ENCODE measurements at places on chromosomes 5 and 9. TPM values are rescaled to one million over a fixed set of nuclear protein-coding genes. Genes with fewer than 3 reads are reported as not detected.

GRCh38 chr5:4924577-4924976, 215.6 kb upstream of the ADAMTS16 start:
- no peak for ATAC-seq

DNA sequence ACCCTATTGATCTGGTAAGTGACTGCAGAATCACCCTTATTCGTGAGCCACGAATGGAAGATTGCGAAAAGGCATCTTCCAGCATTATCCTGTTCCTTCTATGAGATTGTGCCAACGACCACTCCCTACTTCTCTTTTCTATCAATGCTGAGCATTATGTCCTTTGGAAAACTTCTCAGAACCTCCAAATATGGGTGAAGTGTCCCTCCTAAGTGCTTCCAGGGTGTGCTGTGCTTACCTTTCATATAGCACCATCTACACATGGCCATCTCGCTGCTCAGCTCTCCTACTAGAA, 14.7 kb upstream of the LCP2 start:
- ATAC-seq, result no peak

DNA sequence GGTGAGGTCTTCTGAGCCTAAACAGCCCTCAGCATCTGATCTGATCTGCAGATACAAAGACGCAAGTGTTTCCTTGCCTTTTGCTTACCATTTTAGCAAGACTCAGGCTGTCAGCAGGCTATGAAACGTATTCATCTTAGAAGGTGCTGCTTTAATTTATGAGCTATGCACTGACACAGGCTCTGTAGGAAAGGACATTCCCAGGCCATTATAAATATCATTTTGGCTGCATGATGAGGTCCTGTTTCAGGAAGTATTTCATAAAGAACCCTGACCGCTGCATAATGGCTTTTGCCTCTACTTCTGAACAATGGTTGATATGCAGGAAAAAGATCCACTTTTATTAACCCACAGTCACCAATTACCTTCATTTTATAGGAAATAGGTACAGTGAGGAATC, 98.4 kb upstream of the CAST start:
- ATAC-seq, result no peak

- no peak for ATAC-seq
Measured at GRCh38 chr9:132487351-132487791, 77.4 kb downstream of the CFAP77 start.

The ABLIM3 gene
- total RNA-seq, result 22.4 TPM

The IGFBPL1 gene
- total RNA-seq, result not detected

GRCh38 chr5:79567926-79568549, 44.2 kb upstream of the TENT2 start:
- no peak for ATAC-seq

DNA sequence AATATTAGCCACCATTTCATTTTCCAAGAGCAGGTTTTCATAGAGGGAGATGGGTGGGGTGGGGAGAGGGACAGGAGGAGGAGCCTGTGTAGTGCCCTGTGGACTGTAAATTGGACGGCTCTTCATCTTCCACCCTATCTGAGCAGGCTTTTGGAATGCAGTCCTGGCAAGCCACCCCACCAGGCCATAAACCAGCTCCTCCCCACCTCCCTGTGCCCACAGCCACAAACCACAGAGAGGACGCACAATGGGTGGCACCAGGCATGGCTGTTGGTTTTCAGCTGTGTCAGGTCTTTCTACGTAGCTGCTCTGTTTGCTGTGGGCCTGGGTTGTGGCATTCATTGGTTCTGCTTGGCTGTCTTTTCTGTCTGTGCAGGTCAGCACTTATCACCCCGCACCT, 58.0 kb downstream of the PLAC8L1 start:
- no peak for ATAC-seq

GRCh38 chr9:114968671-114969070, 38.3 kb upstream of the TNFSF8 start:
- peak; percentile 29 for ATAC-seq

GRCh38 chr9:113178087-113178486, 27.3 kb downstream of the SLC31A2 start:
- no peak for ATAC-seq

The HAVCR2 gene
- 0.88 TPM for total RNA-seq

- ATAC-seq, result peak; percentile 71
Measured at GRCh38 chr5:35247648-35248034, 17.4 kb upstream of the PRLR start.

DNA sequence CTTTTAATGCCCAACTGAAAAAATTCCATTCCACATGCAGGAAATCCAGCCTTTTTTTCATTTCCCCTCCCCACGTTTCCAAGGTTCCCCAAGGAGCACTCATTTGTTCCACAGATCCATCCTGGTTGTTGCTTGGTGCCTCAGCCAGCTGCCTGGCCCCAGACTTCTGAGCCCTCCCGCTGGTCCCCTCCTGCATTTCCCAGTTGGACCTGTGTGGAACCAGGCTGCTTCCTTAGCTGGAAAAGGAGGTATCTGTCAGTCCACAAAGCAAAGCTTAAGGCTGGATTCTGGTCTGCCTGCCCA, 44.8 kb downstream of the ANGPTL2 start:
- ATAC-seq, result no peak

The BRD3 gene
- 13.2 TPM for total RNA-seq

DNA sequence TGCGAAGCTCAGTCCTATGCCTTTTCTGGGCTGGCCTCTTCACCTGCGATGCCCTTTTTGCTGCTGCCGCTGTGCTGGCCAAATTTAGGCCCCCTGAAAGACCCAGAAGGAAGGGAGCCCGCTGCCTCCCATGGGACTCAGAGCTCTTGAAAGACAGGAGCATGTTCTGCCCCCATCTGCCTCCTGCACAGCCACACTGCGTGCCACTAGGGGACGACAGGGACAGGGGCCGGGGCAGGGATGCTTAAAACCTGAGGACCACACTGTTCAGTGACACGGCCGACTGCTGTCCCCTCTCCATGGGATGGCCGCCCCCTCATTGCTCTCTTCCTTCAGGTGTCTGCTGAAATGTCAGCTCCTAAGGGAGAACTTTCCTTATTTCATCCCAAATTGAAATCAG, 132.4 kb downstream of the ADAMTS2 start:
- no peak for ATAC-seq

DNA sequence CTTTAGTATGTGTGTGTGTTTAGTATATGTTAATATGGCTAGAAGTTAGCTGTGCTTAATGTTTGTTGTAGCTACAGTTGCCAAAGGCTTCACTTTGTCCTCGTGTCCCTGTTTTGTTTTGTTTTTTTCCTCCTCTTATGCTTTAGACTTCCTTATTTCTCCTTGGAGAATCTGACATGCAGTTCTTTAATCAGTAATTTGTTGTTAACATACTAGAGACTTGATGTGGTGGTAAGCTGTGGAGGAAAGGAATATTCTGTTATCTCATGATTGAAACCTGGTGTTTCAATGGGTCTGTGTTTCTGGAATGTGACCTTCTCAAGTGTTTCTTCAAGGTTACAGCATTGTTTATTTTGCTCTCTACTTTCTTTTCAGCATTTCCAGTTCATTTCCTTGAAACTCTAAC, 515.6 kb upstream of the ST8SIA4 start:
- ATAC-seq, result no peak

GRCh38 chr5:32413466-32414263, 30.9 kb downstream of the ZFR start:
- no peak for ATAC-seq

DNA sequence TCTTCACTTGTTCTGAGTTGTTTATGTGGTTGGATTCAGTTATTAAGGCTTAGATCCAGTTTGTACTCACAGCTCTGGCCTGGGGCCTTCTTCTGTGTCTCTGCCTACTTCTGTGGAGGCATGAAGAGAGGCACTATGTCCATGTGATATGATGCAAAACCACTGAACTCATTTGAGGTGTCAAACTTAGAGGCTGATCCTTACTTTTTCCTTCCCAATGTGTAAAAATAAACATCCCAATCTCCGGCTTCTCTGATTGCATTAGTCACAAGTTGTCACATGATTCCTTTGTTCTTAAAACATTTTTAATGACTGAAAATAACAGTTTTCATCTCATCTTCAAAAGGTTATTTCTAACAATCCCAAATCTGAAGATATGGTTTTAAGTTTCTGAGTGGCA, 276.0 kb upstream of the RGMB start:
- ATAC-seq, result no peak

GRCh38 chr5:90141984-90142383, 267.6 kb downstream of the CETN3 start:
- no peak for ATAC-seq

The IL17B gene
- total RNA-seq, result 0.28 TPM

DNA sequence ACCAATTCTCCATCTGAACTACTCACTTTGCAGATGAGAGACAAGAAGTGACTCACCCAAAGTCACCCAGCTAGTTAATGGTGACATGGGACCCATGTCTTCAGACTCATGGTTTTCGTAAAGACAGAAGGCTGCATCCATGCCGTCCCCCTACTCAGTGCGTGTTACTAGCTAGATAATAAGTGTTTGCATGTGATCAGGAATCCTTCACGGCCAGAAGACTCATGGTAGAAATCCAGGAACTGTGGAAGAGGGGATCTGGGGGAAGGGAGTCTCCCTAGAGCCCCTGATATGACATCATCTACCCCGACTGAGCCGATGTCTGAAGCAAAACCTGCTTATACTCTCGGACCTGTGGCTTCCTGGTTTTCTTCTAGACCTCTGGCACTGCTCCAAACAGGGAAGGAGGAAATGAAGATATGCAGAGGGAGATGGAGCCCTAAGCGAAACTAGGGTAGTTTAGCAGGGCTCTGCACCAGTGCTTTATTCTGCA, 3.3 kb downstream of the RNF183 start:
- no peak for ATAC-seq

The IFNA2 gene
- total RNA-seq, result not detected

DNA sequence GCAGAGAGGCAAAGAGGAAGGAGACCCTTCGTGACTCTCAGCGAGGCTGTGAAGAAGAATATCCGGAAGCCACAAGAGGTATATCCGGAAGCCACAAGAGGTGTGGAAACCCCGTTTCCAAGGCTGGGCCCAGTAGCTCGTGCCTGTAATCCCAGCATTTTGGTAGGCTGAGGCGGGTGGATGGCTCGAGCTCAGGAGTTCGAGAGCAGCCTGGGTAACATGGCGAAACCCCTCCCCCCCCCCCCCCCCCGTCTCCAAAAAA, 612 bp upstream of the BBLN start:
- ATAC-seq, result peak; percentile 2

DNA sequence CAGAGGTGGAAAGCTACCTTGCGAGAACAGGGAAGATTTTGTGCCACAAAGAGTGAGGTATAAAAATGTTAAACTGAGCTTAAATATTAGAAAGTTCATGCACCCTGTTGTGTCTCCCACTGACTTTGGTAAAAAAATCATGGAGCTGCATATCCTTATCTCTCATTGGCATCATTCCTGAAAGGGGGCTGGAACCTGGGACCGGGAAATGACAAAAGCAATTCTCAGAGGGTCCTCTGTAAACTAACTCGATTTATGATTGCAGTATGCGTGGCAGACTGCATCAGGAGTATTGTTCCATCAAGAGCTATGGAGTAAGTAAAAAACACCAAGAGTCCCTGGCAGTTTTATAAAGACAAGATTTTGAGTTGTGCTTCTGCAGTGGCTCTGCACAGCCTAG, 148.8 kb downstream of the DCP2 start:
- no peak for ATAC-seq

GRCh38 chr9:114910541-114910940, 19.9 kb downstream of the TNFSF8 start:
- ATAC-seq, result no peak

- ATAC-seq, result no peak
Measured at GRCh38 chr5:459562-460272, 16.7 kb downstream of the EXOC3 start.

- ATAC-seq, result no peak
Measured at GRCh38 chr9:23850690-23851629, 24.9 kb upstream of the ELAVL2 start.

The PIP5K1B gene
- 1.3 TPM for total RNA-seq

DNA sequence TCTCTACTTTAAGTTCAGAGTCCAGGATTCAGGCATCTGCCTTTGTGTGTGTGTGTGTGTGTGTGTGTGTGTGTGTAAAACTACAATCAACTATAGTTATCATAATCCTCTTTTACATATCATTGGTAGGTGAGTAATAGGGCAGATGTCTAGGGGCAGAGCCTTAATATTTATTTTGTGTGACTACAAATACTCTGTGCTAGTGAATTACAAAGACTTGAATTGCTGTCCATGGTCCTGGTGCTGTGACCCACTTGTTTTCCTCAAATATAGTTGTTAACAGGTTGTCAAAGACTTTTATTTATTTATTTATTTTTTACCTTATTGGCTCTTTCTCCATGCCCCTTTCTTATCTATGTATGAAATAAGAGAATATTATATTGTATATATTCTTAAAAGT, 196.8 kb downstream of the ANXA1 start:
- no peak for ATAC-seq

The PRLR gene
- total RNA-seq, result 7.6 TPM

DNA sequence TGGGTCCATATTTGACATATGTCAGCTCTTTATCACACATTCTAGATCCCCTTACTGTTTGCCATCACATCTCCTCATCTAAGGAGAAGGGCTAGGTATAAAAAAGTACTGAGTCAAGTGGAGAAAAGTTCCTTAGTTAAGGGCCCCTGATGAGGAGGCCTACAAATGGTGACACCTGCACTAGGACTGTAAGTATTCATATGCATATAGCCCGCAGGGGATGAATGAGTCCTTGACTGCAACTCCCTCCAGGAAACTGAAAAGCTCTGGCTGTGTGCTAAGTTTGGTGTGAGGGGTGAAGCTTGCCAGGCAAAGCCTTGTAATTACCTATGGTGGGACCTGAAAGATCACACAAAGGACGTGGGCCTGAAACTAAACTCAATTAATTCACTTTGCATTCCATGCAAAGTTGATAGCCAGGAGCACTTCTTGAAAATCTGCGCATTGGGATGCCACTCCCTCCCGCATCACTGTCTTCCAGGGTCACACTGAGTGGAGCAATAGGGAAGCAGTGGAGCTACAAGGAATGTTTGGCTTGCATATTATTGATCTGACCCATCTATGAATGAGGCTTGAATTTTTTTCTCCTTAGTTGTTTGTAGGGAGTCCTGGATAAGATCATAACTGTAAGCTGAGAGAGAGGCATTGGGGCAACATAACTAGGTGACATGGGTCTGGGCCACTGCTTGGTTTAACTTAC, 11.9 kb upstream of the EQTN start:
- no peak for ATAC-seq

DNA sequence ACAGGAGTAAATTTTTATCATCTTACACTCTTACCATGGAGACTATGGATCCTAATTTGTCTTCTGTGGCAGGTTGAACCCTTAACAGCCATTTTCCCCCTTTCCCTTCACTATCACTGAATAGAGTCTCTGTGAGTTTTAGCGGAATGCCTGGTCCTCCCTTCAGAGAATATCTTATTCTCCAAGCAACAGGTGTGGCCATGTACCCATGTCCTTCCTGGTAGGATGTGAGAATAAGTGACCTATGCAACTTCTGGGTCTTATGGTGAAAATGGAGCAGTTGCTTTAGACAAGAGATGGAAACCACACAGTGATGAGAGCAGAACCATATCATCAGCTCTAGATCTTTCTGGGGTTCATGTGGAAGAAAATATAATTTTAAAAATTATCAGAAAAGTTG, 312.6 kb downstream of the MCTP1 start:
- ATAC-seq, result no peak

Data from esophagus mucosa (tissue), 1 donor.